HTR-8/SVneo (cell line): ENCODE measurements at places on chromosomes 1 and 21.

- no peak for DNase-seq
These were observed 22.6 kb upstream of the SOD1 start for GRCh38 chr21:31636874-31637273.

DNA sequence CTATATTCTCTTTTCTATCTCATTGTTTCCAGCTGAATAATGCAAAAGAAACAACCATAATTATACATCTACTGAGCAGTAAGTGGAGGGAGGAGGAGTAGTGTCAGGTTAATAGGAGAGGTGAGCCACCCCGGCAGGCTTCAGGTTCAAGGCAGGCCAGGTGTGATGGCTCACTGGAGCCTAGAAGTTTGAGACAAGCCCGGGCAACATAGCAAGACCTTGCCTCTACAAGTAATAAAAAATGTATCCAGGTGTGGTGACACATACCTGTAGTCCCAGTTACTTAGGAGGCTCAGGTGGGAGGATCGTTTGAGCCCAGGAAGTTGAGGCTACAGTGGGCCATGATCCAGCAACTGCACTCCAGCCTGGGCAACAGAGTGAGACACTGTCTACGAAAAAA, 1.9 kb upstream of the DIP2A start:
- DNase-seq = no peak

GRCh38 chr1:29664711-29665110, 428.4 kb downstream of the PTPRU start:
- no peak for DNase-seq

GRCh38 chr1:41823471-41823870, 95.3 kb downstream of the HIVEP3 start:
- no peak for DNase-seq

GRCh38 chr1:90911353-90911752, 110.5 kb downstream of the ZNF644 start:
- DNase-seq = no peak

- no peak for DNase-seq
These were observed 8.0 kb downstream of the PLXNA2 start for GRCh38 chr1:208235982-208236761.

DNA sequence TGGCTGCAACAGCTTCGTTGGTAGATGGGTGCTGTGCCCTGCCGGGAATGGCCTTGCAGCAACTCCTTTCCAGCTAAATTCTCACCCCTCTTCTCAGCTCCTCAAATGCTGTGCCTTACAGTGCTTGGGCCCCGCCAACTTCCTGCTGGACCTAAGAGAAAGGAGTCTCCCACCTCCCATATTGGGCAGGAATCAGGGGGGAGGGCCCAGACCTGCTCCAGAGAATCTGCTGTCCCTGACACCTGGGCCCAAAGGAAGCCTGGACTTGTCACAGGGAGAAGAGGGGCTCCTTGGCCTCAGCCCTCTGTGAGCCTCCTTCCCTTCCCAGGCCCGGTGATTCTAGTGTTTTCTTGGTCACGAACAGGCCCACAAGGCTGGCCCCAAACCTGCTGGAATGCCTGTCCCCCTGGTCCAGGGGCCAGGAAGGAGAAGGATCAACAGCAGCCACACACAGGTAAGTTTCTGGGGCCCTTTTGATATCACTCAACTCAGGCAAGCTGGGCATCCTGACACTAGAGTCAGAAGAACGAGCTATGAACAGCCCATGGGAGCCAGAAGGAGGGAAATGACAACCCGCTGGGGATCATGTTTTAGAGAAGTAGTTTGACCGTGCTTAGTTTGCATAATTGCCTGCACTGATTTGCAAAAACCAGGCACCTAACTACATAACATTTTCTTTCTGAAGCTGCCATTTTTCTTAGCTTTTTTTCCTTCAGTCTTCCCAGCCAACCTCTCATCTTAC, 86.2 kb downstream of the CD247 start:
- DNase-seq = no peak

DNA sequence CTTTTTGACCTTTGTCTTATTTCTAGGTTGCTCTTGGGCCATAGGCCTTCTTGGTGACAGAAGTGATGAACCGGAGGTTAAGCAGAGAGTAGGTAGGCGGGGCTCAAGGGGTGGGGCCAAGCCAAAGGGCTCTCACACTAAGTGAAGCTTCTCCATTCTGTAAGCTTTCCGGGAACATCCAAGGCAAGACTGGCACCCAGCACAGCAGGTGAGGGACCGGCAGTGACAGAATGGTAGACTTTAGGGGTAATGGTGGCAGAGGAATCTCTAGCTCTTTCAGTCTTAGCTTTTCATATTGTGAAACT, at the start of gene TNFAIP8L2:
TSS of gene TNFAIP8L2 (plus strand) at position 135 of the 305 bp plus-strand sequence. CDS start 2,049 bp downstream, outside the sequence.
- DNase-seq = no peak

GRCh38 chr1:245441689-245442088, 286.9 kb downstream of the KIF26B start:
- no peak for DNase-seq
